Stimulated activated CD4-positive, alpha-beta T cell treated with anti-CD3 and anti-CD28 coated beads, Interleukin-4, amount 100 ng/mL, for 4 hours (primary cell): ENCODE measurements at places on chromosomes 3 and 15.

GRCh38 chr3:138362538-138362937, 14.2 kb downstream of the MRAS start:
- DNase-seq: no peak

GRCh38 chr3:161657786-161658185, 161.2 kb downstream of the OTOL1 start:
- DNase-seq: no peak

GRCh38 chr3:16513141-16514020, at the start of gene RFTN1:
TSS of gene RFTN1 (minus strand) at chr3:16513699. CDS start at chr3:16493869, 19,830 bp downstream.
- DNase-seq: peak; percentile 51

DNA sequence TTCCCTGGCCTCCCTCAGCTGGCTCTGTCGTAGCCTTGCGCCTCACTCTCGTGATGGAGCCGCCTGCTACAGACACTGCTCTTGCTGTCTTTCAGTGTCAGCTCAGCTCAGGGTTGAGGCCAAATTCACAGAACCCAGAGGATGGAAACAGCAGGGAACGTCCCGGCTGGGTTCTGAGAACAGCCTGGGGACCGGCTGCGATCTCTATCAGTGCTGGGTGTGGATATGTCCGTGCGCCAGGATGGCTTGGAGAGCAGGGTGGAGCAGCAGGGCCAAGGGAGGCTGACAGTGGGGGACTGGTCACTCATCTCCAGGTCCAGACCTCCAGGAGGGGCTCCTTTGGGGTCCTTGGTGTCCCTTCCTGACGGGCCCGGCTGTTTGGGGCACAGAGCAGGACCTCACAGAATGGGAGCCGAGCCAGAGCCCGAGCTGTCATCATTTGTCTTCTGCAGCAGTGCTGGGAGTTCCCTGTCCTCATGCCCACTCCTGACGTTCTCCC, 18.4 kb downstream of the KLF15 start:
- no peak for DNase-seq

- DNase-seq: no peak
These were observed 33.5 kb upstream of the HHATL start for GRCh38 chr3:42736081-42736480.

- DNase-seq: no peak
These were observed 27.6 kb downstream of the CHRNA7 start for GRCh38 chr15:32057876-32058425.

- no peak for DNase-seq
These were observed 50.6 kb downstream of the KLHDC8B start for GRCh38 chr3:49222002-49222401.

DNA sequence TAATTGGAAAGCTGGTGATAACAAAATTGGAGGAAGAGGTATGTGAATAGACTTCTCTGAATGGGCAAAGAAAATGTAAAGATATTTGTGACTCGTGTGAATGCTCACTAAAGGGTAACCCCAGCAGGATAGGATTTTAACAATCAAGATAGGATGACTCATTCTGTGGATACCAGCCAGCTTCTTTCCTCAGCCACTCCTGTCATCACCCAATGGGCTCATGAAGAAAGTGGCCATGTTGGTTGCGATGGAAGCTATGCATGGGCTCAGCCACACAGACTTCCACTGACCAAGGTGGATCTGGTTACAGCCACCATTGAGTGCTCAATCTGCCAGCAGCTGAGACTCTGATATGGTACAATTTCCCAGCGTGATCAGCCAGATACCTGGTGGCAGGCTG, 40.9 kb downstream of the STRIT1 start:
- no peak for DNase-seq

DNA sequence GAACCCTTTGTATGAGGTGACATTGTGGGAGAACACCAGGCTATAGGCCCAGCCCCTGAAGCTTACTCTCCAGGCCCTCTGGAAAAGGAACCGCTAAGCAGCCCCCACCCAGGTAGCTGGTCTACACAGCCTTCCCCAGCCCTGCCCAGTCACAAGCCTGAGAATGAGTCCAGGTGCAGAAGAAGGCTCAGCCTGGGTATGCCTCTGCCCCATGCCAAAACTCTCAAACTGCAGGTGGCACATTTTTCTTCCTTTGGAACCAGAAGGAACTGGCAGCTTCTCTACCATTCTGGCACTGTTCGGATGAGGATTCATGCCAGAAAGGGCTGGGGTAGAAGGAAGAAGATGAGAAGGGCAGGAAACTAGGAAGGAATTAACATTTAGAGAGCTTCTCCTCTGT, 23.7 kb upstream of the TBC1D21 start:
- DNase-seq: no peak

- no peak for DNase-seq
These were observed 1.9 kb downstream of the RHO start for GRCh38 chr3:129530251-129530791.

- no peak for DNase-seq
These were observed 27.2 kb downstream of the FEM1B start for GRCh38 chr15:68304589-68305337.
